Retinal pigment epithelial cell (primary cell): ENCODE measurements at places on chromosomes 3 and 15.
A peak's percentile ranks its signal among the peaks of the same experiment; 100 is the strongest.

- no peak for DNase-seq
These were observed 25.0 kb downstream of the MITF start for GRCh38 chr3:69764121-69764741.

GRCh38 chr15:57591822-57592367 is at the start of gene MYZAP:
TSS of gene MYZAP (plus strand) at chr15:57591904. CDS start at chr15:57592035, 131 bp downstream.
- DNase-seq = no peak

- no peak for DNase-seq
These were observed 5.4 kb upstream of the TBC1D5 start for GRCh38 chr3:17747890-17748247.

DNA sequence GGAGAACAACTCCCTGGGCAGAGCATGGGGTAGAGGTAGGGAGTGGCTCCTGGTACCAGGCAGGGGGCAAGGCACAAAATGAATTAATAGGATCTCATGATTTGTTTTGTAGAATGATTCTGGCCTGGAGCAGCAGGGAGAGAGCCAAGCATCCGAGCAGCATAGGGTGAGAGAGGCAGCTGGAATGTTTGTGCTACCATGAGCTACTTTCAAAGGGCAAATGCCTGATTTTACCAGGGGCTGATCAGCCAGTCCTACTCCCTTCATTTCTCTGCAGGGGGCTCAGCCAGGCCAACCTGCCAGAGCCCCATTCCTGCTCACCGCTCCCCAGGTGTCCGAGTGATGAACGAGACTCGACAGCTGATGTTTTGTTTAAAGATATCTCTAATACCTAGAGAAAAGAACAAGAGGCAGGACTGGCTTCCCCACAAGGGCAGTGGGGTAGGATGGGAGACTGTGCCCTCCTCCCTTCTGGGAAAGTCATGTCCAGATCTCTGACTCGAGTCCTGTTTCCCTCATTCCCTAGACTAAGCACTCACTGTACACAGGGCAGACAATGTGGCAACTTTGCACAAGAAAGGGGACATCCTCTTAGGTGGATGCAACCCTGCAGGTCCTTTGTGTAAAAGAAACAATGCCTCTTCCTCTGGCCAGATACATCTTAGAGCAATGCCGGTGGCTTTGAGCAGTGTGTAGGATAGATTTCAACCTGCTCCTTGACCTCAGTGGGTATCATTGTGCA is 12.9 kb downstream of the DUOX2 start:
- DNase-seq = no peak

- no peak for DNase-seq
These were observed 416 bp upstream of the CORO2B start for GRCh38 chr15:68578175-68578979.

DNA sequence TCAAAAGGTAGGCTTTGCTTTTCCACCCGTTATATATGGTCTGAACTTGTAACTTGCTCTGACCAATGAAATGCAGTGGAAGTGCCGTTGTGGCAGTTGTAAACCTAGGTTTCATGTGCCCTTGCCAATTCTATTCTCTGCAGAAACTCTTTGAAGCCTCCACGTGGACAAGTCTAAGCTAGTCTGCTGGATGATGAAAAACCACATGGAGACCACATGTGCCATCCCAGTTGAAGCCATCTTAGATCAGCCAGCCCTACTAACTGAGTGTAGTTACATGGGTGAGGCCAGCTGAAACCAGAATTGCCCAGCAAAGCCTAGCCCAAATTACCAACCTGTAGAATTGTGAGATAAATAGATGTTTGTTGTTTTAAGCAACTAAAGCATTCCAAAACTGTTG is 183.7 kb upstream of the KCNH8 start:
- DNase-seq = no peak

GRCh38 chr15:90412356-90413194 is 24.5 kb downstream of the IQGAP1 start:
- DNase-seq = peak; percentile 76

GRCh38 chr3:1616744-1617143 is 481.9 kb upstream of the CNTN4 start:
- DNase-seq = peak; percentile 29

DNA sequence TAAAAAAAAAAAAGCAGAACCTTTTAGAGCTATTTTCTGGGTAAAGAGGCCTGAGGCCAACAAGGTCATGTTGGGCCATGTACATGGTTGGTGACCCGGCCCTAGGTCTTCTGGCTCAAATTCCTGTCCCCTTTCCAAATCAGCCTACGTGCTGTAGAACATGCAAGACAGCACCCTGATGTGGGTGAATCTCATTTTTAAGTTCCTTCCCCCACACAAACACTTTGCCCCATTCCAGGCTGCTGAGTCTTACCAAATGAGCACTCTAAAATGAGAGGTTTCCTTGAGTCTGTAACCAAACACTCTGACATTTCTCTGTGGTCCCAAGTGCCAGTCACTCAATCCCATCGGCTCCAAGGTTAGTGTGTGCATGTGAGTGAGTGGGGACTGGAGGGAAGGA is 9.4 kb downstream of the BCL6 start:
- no peak for DNase-seq

GRCh38 chr15:90154861-90155626 is 46.1 kb upstream of the SEMA4B start:
- no peak for DNase-seq

DNA sequence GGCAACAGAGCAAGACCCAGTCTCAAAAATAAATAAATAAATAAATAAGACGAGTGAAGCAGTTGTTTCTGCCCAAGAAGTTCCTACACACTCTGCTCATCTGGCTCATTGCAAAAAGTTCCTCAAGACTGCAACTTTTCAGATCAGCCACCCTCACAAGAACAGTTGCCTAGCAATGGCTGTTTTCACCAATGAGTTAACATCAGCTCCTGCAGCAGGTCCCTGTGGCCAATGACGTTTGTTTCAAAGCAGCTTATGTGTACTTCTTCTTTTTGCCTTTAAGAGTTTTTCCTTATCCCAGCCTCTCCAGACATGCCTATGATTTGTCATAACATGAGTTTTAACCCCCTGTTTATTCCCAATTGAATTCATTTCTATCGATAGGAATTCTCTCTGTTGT is 118.4 kb upstream of the SPRED1 start:
- no peak for DNase-seq

DNA sequence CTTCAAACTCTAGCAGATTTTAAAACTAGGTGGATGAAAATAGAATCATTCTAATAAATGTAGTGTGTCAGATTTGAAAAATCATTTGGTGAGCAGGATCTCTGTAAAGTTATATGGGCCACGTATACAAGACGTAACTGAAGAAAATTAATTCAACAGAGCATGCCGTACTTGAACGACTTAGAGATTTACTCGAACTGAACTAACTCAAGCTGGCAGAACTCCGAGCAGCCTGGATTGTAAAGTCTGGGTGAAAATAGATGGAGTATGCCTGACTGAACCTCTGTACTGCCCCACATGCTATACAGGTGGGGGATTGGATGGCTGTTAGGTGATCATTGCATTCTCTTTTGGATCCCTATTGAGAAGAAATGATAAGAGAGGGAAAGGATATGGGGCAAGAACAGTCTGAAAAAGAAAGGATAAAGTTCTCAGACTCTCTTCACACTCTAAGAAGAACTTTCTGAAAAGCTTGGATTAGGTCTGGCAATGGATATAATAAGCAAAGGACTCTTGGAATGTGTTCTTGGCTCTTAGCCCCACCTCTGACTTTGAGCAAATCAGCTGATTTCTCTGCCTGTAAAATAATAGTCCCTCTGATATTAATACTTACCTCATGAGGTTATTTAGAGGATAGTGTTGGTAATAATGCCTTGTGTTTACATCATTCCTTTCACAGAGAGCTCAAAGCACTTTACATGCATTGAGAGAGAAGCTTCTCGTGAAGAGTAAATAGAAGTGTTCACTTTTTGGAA is 147.5 kb downstream of the FILIP1L start:
- peak; percentile 92 for DNase-seq

- peak; percentile 11 for DNase-seq
These were observed 6.7 kb downstream of the ARGFX start for GRCh38 chr3:121574449-121574848.

GRCh38 chr15:94844538-94845389 is 613.4 kb downstream of the MCTP2 start:
- DNase-seq = peak; percentile 30

DNA sequence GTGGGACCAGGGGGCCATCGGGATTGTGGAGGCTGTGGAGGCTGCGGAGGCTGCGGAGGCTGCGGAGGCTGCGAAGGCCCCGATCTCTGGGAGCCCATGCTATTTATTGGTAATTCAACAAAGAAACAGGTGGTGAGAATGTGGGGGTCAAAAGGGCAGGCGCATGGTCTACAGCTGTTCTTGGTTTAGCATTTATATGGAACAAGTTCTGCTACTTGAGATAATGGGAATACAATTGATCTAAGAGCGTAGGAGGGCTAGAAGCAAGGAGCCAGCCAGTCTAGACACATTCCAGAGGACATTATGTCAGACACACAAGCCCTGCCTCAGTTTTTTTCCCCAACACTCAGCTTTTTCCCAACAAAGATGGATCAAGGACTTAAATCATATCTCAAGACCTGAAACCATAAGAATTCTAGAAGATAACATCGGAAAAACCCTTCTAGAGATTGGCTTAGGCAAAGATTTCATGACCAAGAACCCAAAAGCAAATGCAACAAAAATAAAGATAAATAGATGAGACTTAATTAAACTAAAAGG is 20.1 kb downstream of the C3orf80 start:
- no peak for DNase-seq

DNA sequence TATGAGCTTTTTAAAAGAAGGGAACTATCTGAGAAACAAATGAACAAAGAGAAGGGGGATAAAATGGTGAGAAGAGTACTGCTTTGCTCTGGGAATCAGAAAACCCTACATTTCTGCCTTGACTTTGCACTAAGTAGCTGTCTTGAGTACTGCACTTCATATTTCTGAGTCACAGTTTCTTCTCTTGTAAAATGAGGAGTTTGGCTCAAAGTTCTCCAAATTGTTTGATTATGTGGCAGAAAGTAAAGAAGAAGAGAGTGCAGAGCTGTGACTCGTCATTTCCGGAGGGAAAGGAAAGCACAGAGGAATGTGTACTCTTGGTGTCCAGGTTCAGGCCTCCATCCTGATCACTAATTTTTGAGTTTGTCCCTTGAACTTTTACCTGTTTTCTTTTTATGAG is 54.7 kb downstream of the TP63 start:
- DNase-seq = no peak

DNA sequence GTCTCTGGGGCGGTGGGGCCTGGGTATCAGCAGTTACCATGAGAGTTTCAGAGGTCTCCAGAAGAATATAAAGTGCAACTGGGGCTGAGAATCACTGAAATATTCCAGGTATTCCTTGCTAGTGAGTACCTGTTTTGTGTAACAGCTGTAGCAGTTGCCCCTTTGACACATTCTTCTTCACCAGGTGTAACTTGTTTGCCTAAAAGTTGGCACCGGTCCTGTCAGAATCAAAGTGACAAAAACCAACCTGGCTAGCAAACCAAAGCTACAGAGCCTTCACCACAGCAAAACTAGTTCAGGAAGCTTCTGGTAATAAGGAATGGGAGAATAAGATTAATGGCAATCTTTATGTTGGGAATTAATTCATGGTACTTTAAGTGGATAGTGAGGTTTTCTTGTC is 296.0 kb downstream of the NAALADL2 start:
- no peak for DNase-seq

GRCh38 chr3:140091143-140091542 is 156.2 kb downstream of the CLSTN2 start:
- no peak for DNase-seq

GRCh38 chr15:34837246-34838016 is 42.1 kb upstream of the ACTC1 start:
- peak; percentile 85 for DNase-seq

GRCh38 chr15:90580099-90580498 is 50.4 kb downstream of the CRTC3 start:
- DNase-seq = no peak

GRCh38 chr3:133833267-133833666 is 27.7 kb downstream of the SRPRB start:
- no peak for DNase-seq

GRCh38 chr15:43440721-43441281 is 52.2 kb downstream of the TP53BP1 start:
- DNase-seq = peak; percentile 67

DNA sequence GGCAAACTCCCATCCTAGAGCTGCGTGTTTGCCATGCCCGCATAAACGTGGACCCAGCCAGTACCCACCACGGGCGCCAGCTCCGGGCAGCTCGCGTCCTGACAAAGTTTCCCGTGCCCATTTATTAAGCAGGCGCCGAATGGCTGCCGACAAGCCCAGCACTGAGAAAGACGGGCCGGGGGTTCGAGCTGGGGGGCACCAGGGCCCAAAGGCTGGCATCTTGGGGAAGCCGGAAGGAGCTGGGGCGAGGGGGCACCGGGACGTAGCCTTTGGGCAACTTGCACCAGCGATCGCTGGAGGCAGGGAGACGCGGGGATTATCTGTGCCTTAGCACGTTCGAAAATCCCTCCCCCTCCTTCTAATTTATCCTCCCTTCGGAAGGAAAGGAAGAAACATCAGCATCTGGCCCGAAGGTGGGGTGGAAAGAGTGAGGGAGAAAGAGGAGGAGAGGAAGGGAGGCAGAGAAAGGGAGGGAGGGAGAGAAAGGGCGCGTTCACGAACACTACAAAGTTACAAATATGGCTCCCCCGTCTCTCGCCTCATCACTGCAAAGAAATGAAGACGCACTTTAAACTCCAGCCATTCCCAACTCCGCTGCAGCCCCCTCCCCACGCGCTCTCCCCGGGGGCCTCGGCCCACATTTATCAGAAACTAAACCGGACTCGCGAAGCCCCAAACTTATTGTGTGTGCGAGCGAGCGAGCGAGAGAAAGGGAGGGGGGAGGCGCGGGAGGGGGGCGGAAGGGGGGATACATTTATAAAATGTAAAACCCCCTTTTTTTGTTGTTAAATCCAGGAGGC is 1.0 kb downstream of the ANP32A start:
- DNase-seq = no peak

DNA sequence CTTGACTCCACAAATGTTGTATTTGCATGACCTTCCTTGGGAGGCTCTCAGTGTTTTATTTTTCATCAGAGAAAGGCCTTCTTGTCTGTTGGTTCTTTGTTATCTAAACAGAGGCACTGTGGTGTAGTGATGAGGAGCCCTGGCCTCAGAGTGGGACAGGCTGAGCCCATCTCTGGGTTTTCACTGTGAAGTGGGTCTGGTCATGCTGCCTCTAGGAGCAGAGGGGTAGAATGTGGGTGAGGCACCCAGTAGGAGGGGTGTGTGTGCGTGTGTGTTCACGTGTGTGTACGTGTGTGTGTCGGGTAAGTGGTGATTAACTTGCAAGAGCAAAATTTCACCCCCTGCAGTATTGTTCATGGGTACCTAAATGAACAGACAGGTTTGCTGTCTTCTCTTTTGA is 14.4 kb downstream of the KLF13 start:
- no peak for DNase-seq
